Activated CD4-positive, CD25-positive, alpha-beta regulatory T cell (primary cell): ENCODE measurements at places on chromosomes 4 and X.

- DNase-seq: no peak
These were observed 118.5 kb downstream of the PLS3 start for GRCh38 chrX:115679460-115679859.

DNA sequence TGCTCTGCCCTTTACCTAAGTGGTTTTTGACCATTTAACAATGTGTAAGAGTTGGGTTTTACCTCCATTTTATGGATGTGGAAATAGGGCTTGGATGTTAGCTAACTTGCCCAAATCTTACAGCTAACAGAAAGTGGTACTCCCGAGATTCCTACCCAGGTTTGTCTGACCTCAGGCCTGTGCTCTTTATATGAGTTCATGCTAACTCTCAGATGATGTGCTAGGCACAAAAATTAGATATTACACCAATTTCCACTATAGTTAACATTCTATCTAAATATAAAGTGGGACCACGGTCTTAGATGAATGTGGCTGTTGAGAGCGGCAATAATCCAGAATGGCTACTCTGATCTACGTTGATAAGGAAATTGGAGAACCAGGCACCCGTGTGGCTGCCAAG is at the start of gene PTTG2:
Gene PTTG2, plus strand, starts transcription at position 301 of the 400 bp plus-strand sequence. Its CDS starts 37 bp downstream, at position 338.
- DNase-seq: no peak

GRCh38 chr4:41542526-41543275 is 4.7 kb downstream of the LIMCH1 start:
- no peak for DNase-seq

DNA sequence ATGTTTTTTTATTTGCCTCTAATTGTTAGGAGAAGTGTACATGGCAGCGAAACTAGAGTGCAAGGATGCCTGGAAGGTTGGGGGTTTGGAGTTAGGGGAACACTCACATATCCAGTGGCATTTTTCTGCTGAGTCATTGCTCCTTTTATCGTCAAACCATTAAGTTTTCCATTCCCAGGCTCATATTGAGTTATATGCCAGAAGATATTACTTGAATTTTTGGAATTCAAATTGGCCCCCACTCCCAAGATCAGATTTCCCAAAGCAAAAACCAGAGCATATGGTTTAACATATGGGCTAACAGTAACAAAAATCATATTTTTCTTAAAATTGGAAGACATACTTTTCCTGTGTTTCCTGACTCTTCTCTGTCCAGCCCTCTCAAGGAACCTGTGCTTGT is 152.7 kb downstream of the FSTL5 start:
- DNase-seq: no peak

- no peak for DNase-seq
These were observed 57.9 kb downstream of the CCKAR start for GRCh38 chr4:26432419-26432818.

- no peak for DNase-seq
These were observed 5.6 kb downstream of the CYSLTR1 start for GRCh38 chrX:78321809-78322208.

DNA sequence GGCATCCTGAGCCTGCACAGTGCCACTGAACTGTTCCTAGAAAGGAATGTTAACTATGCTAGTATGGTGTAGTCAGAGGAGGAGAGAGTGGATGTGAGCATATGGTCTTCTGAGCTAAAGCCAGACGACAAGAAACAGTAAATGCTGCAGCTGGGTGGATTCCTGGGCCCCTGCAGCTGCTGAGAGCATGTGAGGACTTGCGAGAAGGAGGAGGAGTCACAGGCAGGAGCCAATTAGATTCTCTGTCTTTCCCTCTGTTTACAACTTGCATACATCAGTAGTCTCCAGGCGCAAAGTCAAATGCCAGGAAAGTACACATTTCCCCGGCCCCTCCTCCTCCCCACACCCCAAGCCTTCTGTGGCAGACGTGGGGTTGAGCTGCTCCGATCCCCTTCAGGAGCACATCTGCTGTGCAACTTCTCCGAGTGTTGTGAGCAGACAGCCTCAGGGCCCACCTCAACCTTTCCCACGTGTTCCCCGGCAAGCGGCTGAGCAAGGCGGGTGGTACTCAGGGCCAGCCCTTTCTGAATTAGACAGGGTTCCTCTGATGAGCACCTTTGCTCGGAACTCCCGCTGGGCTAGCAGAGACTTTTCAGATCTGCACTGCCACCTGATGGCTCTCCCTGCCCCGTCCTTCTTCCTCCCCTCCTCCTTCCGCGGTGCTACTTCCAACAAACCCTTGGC is 108.7 kb upstream of the ATP6AP2 start:
- no peak for DNase-seq

- DNase-seq: no peak
These were observed 59.2 kb upstream of the GPR34 start for GRCh38 chrX:41629539-41629938.

DNA sequence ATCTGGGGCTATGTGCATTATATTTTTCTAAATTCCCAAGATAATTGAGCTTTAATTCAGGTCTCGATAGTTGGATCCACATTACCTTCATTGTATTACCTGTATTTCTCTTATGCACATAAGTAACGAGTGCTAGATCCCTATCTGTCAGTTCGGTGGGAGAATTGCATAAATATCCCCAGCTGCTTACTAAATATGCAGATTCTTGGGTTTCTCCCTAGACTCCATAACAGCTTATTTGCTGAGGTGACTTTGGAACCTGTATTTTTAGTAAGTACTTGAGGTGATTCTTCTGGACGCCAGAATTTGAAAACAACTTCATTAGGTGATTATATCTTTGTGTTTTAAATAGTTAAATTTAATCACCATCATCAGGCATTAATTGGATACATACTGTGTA is 15.0 kb downstream of the UGT8 start:
- no peak for DNase-seq

- no peak for DNase-seq
These were observed 52.2 kb upstream of the ADGRG2 start for GRCh38 chrX:19174401-19175025.

DNA sequence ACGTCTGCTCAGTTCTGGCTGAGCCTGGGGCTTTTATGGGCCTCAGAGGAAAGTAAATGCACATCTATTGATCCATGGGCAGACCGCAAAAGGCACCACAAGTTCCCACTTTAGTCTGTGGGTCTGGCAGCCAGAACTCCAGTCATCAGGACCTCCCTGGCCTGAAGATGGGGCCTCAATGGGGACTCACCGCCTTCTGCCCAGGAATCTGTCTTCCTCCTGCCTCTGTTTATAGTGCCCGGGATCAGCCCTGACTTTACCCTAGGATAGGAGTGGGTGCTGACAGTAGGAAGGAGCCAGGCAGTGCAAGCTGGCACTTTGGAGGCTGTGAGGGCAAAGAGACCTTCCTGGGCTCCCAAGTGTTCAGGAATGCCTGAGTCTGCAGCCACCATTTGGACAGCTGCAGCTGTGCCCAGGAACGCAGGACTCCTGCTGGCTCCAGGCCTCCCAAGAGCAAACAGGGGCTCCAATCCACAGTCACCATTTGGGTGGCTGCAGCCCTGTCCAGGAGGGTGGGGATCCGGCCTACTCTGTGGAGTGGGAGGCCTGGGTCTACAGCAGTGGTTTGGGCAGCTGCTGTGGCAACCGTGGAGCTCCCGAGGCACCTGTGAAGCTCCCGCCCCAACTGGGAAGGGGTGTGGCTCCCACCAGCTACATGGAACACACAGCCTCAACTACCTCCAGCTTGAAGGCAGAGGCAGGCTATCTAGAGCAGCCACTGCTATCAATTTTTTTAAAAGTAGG is 1440.9 kb upstream of the ADGRL3 start:
- DNase-seq: no peak

DNA sequence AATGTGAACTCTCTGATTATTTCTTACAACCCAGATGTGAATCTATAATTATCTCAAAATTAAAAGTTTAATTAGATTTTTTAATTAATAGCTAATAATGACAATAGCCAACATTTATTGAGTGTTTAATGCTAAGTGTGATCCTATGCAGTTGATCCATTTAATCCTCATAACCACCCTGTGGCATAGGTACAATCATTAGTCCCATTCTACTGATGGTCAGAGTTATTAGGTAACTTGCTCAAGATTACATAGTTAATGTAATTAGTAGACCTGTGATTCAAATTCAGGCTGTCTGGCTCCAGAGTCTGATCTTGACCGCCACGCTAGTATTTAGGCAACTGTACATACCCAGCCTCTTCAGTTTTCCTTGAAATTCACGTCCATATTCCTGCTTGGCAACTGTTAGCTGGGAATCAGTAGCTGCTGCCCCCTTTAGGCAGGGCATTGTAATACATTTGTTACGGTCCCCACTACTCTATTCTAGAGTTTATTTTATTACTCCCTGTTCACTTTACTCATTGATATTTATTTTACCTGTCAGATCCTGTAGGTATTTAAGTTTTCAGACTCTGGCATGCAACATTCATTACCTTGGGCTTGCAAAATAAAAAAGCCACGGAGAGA is 20.6 kb upstream of the TEC start:
- no peak for DNase-seq

GRCh38 chrX:83759872-83760271 is 101.1 kb upstream of the CYLC1 start:
- DNase-seq: no peak

DNA sequence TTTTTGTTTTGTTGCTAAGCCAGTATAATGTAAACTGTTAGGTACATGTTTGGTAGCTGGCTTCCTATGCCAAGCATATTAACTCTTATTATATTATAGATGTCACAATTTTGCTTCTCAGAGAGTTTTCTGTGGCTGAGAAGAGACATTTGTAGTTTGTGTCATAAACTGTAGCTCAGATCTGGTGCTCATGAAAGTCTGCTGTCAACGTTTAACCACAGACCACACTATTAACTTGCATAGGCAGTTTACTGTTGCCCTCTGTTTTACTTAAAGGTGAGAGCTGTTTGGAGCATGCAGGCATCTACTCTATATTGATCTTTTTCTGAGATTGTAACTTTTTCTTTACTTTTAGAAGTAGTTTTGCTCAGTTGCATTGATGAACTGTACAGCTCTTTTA is 166.8 kb downstream of the TLL1 start:
- DNase-seq: no peak
